Gastrocnemius medialis (tissue), 4 donors: ENCODE measurements at places on chromosomes 2 and 18.

- H3K4me3 ChIP-seq = no peak overlapping the region
- no peaks in the 10 kb centered on the region for H3K36me3 ChIP-seq
These were observed 15.1 kb downstream of the PXDN start for GRCh38 chr2:1729242-1729641.

DNA sequence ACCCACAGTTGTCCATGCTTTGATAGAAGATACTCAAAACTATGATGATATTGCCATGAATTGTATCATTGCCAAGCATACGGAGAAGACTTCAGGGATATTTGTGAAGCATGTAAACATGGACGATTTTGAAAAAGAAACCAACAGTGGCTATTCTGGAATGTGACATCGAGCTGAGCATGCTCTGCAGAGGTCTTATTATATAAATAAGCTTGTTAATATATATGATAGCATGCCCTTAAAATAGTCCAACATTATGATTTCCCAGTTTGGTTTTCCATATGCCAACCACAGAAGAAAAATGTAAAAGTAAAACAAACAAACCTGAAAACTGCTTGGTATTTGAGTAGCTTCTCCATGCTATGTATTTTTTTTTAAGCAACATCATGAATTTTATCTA lies 159.1 kb downstream of the LNPK start:
- no peaks in the 10 kb centered on the region for H3K27me3 ChIP-seq
- no peak overlapping the region for H3K27ac ChIP-seq
- no peaks in the 10 kb centered on the region for H3K36me3 ChIP-seq
- no peaks in the 10 kb centered on the region for H3K4me1 ChIP-seq
- no peak for DNase-seq

DNA sequence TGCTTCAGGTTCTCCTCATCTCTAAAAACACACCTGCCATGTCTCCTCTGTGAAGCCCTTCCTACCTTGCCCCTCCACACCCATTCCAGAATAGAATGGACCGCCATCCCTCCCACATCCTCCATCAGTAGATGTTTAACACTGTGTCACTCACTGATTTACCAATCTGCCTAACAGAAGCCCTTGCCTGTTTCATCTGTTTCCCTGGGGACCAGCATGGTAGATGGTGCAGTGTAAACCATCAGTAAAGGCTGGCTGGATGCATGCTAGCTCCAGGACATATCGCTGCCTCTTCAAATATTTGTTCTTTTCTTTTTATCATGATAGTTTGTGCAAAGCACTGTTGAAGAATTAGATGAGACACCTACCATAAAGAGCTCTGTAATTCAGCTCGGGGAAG lies 271.4 kb downstream of the PIEZO2 start:
- no peaks in the 10 kb centered on the region for H3K27me3 ChIP-seq
- no peak overlapping the region for H3K4me3 ChIP-seq
- no peaks in the 10 kb centered on the region for H3K4me1 ChIP-seq
- no peaks in the 10 kb centered on the region for H3K36me3 ChIP-seq
- no peak overlapping the region for H3K27ac ChIP-seq

GRCh38 chr2:81658227-81658626 lies 1353.7 kb upstream of the LRRTM1 start:
- H3K4me3 ChIP-seq = no peak overlapping the region
- DNase-seq = no peak
- H3K27ac ChIP-seq = no peak overlapping the region
- H3K4me1 ChIP-seq = no peaks in the 10 kb centered on the region
- H3K36me3 ChIP-seq = no peaks in the 10 kb centered on the region
- H3K27me3 ChIP-seq = no peaks in the 10 kb centered on the region

- no peak overlapping the region for H3K4me3 ChIP-seq
- DNase-seq = no peak
- no peaks in the 10 kb centered on the region for H3K36me3 ChIP-seq
- H3K27me3 ChIP-seq = no peaks in the 10 kb centered on the region
- H3K27ac ChIP-seq = no peak overlapping the region
- H3K4me1 ChIP-seq = peaks cover under 1% of the 10 kb centered on the region
These were observed 6.6 kb downstream of the TTLL4 start for GRCh38 chr2:218717262-218717661.

- peaks cover 5% of the 10 kb centered on the region for H3K4me1 ChIP-seq
- no peaks in the 10 kb centered on the region for H3K36me3 ChIP-seq
- no peak overlapping the region for H3K4me3 ChIP-seq
- H3K27ac ChIP-seq = no peak overlapping the region
These were observed 98.5 kb upstream of the RAB6C start for GRCh38 chr2:129880971-129881370.

GRCh38 chr2:67165523-67165990 lies 231.6 kb upstream of the ETAA1 start:
- H3K27ac ChIP-seq = no peak overlapping the region
- no peaks in the 10 kb centered on the region for H3K36me3 ChIP-seq

DNA sequence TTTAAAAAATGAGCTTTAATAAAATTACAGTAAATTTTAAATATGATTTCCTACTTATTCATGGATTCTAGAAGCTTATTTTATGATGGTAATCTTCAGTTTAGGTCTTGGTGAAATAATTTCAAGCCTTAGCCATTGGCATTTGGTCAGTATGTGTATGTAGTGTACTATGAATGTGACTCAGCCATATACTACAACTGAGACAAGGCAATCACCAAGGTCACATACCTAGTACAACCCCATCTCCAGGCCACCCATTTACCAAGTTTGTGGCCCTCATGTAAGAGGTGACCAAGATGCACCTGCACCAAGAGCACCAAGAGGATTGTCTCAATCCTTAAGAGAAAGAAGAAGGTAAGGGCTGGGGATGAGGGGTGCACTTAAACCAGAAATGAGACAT lies 54.8 kb upstream of the FRZB start:
- no peak for DNase-seq
- H3K27me3 ChIP-seq = no peaks in the 10 kb centered on the region
- H3K4me1 ChIP-seq = peaks cover 31% of the 10 kb centered on the region
- H3K4me3 ChIP-seq = no peak overlapping the region

DNA sequence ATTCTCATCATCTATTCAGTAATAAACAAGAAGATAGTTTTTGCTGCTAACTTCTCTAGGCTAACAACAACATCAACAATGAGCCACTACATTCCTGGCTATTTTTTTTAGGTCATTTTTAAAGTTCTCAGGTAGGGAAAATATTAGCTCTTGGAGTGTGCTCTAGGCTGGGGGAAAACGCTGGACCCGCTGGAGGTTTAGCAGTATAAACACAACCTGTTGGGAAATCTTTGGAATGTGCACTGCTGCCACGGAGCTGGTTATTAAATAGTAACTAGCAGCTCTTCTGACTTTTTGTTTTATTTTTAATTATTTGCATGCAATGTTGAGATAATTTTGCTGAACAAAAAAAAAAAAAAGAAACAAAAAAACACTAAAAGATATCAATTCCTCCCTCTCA lies 892.1 kb upstream of the ACVR2A start:
- DNase-seq = no peak
- no peak overlapping the region for H3K27ac ChIP-seq
- no peaks in the 10 kb centered on the region for H3K36me3 ChIP-seq
- no peaks in the 10 kb centered on the region for H3K27me3 ChIP-seq

DNA sequence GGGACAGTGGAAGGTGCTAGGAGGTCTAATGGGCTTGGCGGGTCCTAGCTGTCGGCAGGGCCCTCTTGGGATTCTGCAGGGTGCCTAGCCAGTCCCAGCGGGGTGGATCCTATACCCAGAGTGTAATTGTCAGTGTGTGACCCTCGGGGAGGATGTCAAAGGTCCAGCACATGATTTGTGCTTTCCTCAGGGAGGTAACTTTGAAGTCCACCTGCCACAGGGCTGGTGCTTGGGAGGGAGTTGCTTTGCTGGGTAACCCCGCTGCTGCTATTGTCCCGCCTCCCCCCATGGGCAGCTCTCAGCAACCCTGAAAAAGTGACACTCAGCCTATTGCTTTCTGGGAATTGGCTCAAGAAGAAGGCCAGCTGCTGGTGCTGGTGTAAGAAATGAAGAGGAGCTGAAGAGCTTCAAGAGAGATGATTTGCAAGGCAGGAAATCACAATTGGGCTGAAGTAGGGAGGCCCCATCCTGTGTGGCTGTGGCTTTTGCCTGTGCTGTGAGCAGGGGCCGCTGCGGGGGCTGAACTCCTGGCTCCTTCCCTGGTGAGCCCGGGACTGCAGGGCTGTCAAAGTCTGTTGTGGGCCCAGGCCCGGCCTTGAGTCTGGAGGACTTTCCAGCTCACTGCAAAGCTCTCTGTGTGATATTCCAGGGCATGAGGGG lies 36.4 kb downstream of the EMILIN2 start:
- H3K27me3 ChIP-seq = peaks cover 4% of the 10 kb centered on the region
- no peak overlapping the region for H3K27ac ChIP-seq
- no peaks in the 10 kb centered on the region for H3K4me1 ChIP-seq
- DNase-seq = no peak
- no peaks in the 10 kb centered on the region for H3K36me3 ChIP-seq

DNA sequence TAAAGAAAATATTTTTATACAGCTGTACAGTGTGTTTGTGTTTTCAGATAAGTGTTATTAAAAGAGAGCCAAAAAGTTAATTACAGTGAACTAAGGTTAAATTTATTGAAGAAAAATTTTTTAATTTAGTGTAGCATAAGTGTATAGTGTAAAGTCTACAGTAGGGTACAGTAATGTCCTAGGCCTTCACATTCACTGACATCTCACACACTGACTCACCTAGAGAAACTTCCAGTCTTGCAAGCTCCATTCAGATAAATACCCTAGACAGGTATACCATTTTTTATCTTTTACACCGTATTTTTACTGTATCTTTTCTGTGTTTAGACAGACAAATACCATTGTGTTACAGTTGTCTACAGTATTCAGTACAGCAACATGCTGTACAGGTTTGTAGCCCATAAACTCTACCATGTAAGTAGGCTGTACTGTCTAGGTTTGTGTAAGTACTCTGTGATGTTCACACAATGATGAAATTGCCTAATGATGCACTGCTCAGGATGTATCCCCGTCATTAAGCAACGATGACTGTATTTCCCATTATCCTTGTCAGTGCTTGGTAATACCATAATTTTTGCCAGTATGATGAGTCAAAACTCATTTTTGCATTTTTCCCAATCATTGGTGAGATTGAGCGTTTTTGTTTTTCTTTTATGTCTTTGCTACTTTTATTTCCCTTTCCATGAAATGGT lies 48.2 kb upstream of the B3GNT2 start:
- no peaks in the 10 kb centered on the region for H3K36me3 ChIP-seq
- H3K4me3 ChIP-seq = no peak overlapping the region
- H3K27ac ChIP-seq = no peak overlapping the region
- H3K27me3 ChIP-seq = no peaks in the 10 kb centered on the region
- peaks cover 11% of the 10 kb centered on the region for H3K4me1 ChIP-seq

DNA sequence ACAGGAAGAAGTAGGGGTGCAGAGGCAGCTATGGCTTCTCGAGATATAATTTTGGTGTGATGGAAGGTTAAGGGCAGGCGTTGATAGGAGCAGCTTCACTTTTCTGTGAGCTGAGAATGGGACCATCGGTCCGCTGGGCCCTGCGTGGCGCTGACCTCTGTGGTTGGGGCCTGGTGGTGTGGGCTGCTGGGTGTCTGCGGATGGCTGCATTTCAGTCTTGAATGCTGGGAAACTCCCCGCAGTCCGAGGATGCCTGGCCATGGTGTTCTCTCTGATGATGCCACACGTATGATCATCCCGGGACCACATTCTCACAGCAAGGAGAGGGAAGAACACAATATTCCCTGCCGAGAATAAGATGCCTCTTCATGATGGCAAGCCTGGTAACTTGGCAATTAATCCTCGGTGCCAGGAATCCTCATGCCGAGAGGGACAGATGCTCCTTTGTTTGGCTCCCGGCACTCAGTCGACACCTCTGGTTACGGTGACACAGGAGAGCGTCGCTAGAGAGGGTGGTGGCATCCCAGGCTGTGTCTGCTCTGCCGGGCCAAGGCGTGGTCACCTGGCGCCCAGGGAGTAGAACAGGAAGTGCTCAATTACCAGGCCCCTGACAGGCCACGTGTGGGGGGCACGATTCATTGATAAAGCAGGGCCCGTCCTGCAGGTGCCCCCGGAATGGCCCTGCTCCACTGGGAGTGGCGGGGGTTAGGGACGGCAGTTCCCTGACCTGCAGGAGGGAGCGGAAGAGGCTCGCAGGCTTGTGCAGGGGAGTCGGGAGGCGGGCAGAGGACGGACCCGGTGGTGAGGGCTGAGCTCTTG lies 119.4 kb upstream of the CTDP1 start:
- H3K4me1 ChIP-seq = no peaks in the 10 kb centered on the region
- no peaks in the 10 kb centered on the region for H3K27me3 ChIP-seq
- H3K36me3 ChIP-seq = no peaks in the 10 kb centered on the region
- no peak overlapping the region for H3K4me3 ChIP-seq

DNA sequence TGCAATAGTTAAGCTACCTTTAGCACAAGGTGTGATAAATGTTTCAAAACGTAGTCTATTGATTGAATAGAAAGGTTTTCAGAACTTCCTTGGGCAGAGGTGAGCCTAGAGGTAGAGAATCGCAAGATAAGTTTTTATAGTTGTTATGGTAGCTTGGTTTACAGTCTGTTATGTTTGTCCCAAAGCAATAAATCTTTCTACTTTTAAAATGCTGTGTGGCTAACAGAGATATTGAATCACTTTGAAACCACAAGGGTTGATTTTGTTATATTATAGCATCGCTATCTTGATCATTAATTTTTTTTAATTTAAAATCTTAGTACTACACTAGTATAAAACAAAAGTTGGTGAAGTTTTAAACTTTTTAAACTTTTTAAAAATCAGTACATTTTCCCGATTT lies 126.7 kb downstream of the TMEM182 start:
- H3K36me3 ChIP-seq = no peaks in the 10 kb centered on the region
- no peaks in the 10 kb centered on the region for H3K27me3 ChIP-seq
- H3K4me3 ChIP-seq = no peak overlapping the region
- no peak overlapping the region for H3K27ac ChIP-seq
- H3K4me1 ChIP-seq = no peaks in the 10 kb centered on the region

DNA sequence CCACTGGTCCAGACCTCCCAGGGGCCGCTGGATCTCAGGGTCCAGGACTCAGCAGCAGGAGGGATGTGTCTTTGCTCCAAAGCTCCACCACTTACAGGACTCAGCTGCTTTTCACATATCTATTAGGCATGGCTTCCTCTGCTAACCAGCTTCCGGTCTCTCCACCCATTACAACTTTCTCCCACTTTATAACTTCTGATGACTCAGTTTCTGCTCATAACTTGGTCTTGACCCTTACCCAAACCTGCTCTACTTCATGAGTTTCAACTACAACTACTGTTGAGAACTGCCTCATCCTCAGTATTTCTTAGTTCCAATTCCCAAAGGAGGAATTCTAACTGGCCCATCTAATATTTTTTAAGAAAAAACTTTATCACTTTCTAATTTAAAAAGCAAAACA lies 17.2 kb downstream of the SULT1C2 start:
- H3K4me1 ChIP-seq = no peaks in the 10 kb centered on the region
- H3K27ac ChIP-seq = no peak overlapping the region
- no peak for DNase-seq
- no peaks in the 10 kb centered on the region for H3K27me3 ChIP-seq
- H3K36me3 ChIP-seq = no peaks in the 10 kb centered on the region

- no peak for DNase-seq
- no peak overlapping the region for H3K27ac ChIP-seq
- H3K27me3 ChIP-seq = no peaks in the 10 kb centered on the region
- H3K4me3 ChIP-seq = no peak overlapping the region
- no peaks in the 10 kb centered on the region for H3K36me3 ChIP-seq
These were observed 11.0 kb upstream of the DUSP2 start for GRCh38 chr2:96156011-96156820.

GRCh38 chr2:88827821-88828220 lies 136.3 kb downstream of the RPIA start:
- peak overlapping the region; percentile 64 for H3K27ac ChIP-seq
- H3K27me3 ChIP-seq = no peaks in the 10 kb centered on the region
- DNase-seq = no peak
- no peaks in the 10 kb centered on the region for H3K36me3 ChIP-seq
- no peak overlapping the region for H3K4me3 ChIP-seq

- no peak overlapping the region for H3K4me3 ChIP-seq
- DNase-seq = no peak
- no peaks in the 10 kb centered on the region for H3K4me1 ChIP-seq
- H3K27ac ChIP-seq = no peak overlapping the region
These were observed 396.6 kb upstream of the TRIB2 start for GRCh38 chr2:12320027-12320734.
